NCI-H226 (cell line): ENCODE measurements at places on chromosomes 12 and 14.
A peak's percentile ranks its signal among the peaks of the same experiment; 100 is the strongest.

DNA sequence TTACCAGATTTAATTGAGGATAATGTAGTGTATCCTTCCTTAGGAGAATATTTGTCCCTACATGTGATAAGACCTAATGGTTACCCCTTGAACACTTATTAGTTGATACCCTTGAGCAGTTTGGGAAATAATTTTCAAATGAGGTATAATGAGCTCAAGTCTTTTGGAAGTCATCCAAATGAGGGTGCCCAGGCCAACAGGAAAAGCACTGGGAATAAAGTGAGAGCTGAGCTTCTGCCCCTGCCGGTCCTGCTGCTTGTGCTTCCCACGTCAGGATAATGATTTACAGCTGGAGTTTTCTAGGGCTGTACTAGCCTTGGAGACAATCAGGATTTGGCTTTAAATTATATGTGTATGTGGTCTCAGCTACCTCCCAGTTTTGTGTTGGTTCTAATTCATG lies 178.8 kb upstream of the FRMD6 start:
- DNase-seq, result no peak

- no peak for DNase-seq
Measured at GRCh38 chr12:118290130-118290529, 82.6 kb downstream of the TAOK3 start.

- no peak for DNase-seq
Measured at GRCh38 chr14:64698903-64699302, 5.3 kb upstream of the PLEKHG3 start.

DNA sequence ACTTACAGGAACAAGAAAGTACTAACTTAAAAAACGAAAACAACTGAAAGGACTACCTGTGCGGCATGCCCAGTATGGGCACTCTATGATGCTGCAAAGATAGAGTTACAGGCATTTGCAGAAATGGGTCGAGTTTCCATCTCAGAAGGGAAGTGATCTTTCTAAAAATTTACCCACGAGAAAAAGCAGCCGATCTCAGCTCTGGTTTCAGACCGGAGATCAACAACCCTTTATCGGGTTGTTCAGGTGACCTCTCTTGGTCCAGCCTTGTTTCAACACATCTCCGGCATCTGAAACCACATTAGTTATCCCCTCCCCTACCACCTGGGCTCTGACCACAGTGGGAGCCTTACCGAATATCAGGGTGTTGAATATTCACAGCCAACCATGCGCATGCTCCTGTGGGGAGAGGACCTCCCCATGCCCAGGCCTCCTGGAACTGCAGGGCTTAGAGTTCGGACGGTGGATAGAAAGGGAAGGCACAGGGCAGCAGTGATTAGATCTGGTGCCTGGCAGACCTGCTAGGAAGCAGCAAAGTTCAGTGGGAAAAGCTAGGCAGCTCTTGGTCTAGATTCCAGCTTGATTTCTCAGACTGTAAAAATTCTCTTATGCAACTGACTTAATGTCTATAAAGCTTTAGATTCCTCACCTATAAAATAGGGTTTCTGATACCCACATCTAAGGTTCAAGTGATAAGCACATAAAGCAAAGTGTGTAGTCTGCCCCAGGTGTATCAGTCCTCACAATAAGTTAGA lies 906.0 kb downstream of the VRK1 start:
- no peak for DNase-seq

GRCh38 chr12:38373784-38374183 lies 57.2 kb downstream of the ALG10B start:
- no peak for DNase-seq

GRCh38 chr14:75343911-75344310 lies 65.3 kb downstream of the FOS start:
- DNase-seq, result no peak

DNA sequence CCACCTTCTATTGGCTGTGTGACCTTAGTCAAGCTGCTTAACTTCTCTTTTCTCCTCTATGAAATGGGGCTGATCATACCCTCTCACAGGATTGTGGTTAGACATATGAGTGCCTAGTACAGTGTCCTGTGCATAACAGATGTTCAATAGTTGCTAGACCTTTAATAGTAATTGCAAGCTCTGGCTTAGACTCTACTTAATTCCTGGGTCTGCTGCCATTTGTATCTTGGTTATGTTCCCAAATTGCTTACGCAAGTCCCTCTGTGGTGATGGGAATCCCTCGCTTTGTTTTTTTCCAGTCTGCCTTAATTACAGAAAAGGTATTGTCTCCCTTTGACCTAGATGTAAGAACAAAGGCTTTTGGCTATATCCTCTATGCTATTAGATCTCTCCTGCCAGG lies 15.1 kb downstream of the SUDS3 start:
- no peak for DNase-seq

DNA sequence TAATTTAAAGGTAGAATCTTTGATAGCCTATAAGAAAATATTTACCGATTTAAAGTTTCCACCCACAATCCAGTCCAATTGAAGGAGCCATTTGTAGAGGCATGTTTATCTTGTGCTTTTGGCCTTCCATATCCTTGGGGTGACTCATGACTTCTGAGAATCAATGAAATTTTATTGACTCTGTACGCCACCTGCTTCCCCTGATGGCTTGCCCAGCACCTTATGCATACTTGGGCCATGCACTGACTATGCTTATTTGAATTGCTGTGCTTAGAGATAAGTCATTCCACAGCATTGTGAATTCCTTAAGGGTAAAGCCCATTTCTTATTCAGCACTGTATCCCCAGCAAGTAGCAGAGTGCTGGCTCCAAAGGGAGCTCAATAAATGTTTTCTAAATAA lies 954.8 kb upstream of the SEL1L start:
- DNase-seq, result no peak

DNA sequence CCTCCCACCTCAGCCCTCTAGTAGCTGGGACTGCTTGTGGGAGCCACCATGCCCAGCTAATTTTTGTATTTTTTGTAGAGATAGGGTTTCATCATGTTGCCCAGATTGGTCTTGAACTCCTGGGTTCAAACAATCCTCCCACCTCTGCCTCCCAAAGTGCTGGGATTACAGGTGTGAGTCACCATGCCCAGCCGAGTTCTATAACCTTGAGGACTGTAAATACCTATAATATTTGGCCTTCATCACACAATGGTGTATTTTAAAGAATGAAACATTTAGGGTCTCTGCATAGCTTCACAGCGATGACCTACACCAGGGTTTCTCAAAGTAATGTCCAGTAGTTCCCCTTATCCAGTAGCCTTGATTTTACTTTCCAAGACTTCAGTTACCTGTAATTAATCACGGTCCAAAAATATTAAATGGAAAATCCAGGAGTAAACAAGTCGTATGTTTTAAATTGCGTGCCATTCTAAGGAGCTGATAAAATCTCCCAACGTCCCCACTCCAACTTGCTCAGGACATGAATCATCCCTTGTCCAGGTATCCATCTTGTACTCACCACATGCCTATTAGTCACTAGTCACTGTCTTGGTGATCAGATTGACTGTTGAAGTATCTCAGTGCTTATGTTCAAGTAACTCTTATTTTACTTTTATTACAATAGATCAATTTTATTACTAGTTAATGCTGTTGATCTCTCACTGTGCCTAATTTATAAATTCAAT lies 368.2 kb downstream of the BTG1 start:
- no peak for DNase-seq

- DNase-seq, result no peak
Measured at GRCh38 chr12:88037770-88038169, 8.6 kb upstream of the C12orf50 start.

GRCh38 chr12:5525783-5526367 lies 94.0 kb downstream of the NTF3 start:
- no peak for DNase-seq

GRCh38 chr14:104458845-104459244 lies 120.7 kb upstream of the C14orf180 start:
- DNase-seq, result no peak

DNA sequence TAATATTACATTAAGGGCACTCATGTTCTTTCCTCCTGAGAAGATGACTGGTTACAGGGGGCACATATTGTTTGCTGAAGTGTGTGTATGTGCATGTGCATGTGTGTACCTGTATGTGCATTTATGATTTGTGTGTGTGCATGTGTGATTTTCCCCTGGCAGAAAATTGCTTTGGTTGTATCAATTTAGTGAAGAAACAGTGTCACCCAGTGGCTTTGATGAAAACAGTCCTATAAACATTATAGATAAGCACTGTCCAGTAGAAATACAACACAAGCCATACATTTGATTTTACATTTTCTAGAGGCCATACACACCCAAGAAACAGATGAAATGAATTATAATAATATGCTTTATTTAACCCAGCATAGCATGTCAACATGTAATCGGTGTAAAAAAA lies 8.6 kb downstream of the PDE3A start:
- no peak for DNase-seq

- no peak for DNase-seq
Measured at GRCh38 chr12:8483079-8483478, 27.3 kb downstream of the CLEC6A start.

- no peak for DNase-seq
Measured at GRCh38 chr12:42763682-42764081, 174.1 kb upstream of the PRICKLE1 start.

DNA sequence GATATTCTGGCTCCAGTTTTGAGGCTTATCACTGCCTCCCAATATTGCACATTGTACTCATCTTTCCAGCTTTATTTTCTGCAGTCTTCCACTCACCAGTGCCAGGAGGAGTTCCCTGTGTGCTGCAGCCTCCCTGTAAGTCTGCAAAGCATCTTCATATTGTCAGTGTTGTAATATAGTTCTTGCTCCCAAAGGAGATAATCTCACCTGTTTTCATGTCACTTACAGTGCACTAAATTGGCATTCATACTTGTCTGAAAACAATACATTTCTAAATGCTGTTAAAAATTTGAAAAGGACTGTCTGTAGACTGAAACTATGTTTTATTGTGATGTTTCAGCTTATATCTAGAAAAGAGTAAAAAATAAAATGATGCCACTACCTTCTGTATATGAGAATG lies 146.8 kb upstream of the TMTC1 start:
- no peak for DNase-seq

GRCh38 chr12:113613414-113613813 lies 141.7 kb upstream of the LHX5 start:
- no peak for DNase-seq

- DNase-seq, result no peak
Measured at GRCh38 chr14:22106700-22107697, 433.4 kb upstream of the OR4E1 start.

DNA sequence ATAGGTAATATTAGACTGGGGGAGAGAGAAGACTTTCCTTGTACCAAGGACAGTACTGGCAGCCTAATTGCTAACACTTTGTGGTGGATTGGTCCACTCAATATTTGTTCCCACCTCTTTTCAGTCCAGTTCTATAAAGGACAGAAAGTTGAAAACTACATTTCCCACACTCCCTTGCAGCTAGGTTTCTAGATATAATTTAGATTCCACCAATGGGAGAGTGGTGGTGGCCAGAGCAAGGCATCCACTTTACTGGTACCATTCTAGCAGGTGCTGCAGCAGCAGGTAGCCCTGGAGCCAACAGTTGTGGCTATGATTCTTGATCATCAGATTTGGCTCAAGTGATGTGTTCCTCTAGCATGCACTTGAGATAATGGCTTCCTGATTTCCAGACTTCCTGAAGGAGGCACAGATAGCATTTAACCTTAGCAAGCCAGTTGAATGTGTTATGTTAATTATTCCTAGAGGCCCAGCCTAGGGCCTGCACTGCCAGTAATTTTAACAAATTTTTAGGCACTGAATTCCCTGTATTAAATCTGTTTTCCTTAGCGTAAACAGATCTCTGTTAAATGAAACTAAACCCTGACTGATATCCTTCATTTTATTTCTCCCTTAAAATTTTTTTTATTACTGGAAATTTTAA lies 24.4 kb downstream of the SLC38A1 start:
- no peak for DNase-seq

GRCh38 chr14:56274556-56274955 lies 156.3 kb downstream of the PELI2 start:
- no peak for DNase-seq

GRCh38 chr12:113314121-113314529 lies 20.8 kb downstream of the SLC8B1 start:
- DNase-seq, result peak; percentile 92

- DNase-seq, result no peak
Measured at GRCh38 chr12:115437061-115437567, 753.1 kb upstream of the TBX3 start.

GRCh38 chr12:93003531-93004239 lies 74.6 kb upstream of the EEA1 start:
- DNase-seq, result no peak

GRCh38 chr14:97642631-97643030 lies 845.4 kb downstream of the VRK1 start:
- no peak for DNase-seq

GRCh38 chr14:62347562-62348011 lies 585.4 kb downstream of the SNAPC1 start:
- no peak for DNase-seq

- DNase-seq, result no peak
Measured at GRCh38 chr12:119669744-119670472, 2.0 kb downstream of the PRKAB1 start.

GRCh38 chr12:45655186-45655585 lies 74.3 kb upstream of the ARID2 start:
- peak; percentile 63 for DNase-seq

GRCh38 chr12:17372508-17372907 lies 717.5 kb downstream of the RERGL start:
- no peak for DNase-seq

DNA sequence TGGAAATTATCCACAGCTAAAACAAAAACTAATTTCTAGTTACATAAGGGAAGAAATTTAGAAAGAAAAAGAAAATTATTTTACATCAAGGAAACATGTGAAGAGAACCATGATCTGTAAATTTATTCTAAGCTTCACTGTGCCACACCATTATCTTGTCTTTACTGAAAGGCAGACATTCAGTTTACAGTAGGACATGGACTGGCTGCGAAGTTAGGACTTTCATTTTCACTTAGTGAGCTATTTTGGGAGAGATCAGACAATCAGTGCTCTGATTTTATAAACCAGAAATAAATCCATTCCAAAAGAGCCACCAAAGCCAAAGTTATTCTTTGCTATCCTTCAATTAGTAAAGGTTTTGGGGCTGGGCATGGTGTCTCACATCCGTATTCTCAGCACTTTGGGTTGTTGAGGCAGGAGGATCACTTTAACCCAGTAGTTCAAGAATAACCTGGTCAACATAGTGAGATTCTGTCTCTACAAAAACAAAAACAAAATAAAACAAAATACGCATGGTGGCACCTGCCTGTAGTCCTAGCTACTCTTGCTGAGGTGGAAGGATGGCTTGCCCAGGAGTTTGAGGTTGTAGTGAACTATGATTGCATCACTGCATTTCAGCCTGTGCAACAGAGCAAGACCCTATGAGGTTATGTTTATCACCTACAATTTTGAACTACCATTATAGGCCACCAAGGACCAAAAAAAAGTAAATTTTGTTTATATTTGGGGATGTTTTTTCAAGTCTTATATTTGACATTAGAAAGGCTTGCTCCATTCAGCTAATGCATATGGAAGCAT lies 1084.8 kb upstream of the ATXN7L3B start:
- DNase-seq, result no peak

DNA sequence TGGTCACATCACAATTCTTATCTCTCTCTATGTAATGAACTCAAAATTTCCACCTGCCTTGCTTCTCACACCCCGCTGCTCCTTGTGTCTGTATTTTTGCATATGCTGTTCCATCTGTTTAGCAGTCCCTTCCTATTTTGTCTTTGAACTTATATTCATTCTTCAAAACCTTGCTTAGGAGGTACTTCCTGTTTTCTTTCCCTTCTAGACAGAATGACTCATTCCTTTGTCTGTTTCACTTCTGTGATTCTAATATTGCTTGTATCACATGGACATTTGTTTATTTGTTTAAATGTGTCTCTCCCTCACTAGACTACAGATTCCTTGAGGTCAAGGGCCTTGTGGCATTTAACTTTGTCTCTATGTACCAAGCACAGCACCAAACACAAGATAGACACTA lies 424.2 kb downstream of the ETNK1 start:
- DNase-seq, result no peak
